ENCODE measurements at places on chromosomes 12 and 14.

- DNase-seq, result no peak
Measured at GRCh38 chr14:97185186-97185585, 388.0 kb downstream of the VRK1 start.

- DNase-seq, result no peak
Measured at GRCh38 chr14:93012951-93013719, 90.2 kb downstream of the CHGA start.

- no peak for DNase-seq
Measured at GRCh38 chr12:126663304-126664094, 1598.3 kb downstream of the AACS start.

- DNase-seq, result no peak
Measured at GRCh38 chr14:68377459-68377858, 415.4 kb downstream of the ZFP36L1 start.

DNA sequence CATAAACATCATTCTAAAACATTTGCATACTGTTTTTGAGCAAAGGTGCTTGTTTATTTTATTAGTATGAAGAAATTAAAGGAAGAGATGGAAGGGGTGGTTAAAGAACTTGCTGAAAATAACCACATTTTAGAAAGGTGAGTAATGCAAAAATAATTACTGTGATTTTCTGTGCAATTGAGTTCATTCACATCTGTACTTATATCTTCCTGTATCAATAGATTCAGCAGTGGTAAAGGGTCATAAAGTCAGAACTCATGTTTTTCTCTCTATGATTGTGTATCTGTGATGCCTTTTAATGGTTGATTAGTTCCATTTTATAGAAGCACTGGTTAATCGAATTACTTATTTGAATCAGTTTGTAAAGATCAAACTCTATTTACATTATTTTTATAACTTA lies 46.0 kb downstream of the TBK1 start:
- no peak for DNase-seq

DNA sequence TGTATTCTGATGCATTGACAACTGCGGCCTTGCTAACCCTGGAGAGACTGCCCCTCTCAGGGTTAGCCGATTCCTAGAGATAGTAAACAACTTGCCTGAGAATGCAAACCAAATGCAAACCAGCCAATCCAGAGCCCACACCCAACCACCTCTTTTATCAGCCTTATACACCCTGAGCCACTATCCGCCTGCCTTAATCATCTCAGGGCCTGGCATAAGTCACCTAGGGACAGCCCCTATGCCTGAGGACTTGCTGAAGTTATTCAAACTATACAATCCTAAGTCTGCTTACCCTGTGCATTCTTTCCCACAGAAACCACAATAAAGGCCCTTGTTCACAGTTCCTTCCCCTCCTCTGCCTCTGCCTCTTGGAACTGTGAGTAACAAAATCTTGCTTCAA lies 177.2 kb downstream of the KCNA5 start:
- DNase-seq, result no peak

DNA sequence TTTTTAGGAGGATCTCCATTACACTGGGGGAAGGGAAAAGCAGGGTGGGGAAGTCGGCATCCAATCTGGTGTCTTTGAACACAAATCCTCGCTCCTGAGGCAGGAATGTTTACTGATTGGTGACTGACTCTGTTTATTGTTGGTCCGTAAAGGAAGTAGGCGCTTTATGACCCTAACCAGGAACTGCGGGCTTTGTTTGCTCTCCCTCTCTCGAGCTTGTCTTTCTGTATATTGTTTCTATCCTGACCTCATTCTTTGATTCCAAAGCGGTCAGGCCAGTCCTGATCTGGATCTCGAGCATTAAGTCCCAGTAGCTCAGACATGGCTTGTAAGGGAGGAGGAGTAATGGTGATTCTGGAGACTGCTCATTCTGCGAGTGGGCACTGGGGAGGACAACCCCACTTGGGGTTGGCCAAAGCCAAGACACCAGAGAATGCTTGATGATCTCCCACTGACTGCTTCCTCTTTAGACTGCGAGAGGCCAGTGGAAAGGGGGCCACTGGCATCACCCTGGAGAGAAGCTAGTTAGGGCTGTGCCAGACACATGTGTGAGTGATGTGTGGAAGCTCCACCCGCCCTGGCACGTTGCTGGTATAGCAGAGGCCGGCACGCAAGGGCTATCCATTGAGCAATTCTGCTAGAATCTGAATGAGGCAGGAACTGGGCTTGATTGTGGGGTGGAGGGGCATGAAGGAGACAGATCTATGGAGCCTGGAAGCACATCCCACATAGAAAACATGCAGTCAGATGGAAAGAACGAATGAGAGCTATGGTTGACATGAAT lies 194.6 kb downstream of the PAX9 start:
- DNase-seq, result no peak

DNA sequence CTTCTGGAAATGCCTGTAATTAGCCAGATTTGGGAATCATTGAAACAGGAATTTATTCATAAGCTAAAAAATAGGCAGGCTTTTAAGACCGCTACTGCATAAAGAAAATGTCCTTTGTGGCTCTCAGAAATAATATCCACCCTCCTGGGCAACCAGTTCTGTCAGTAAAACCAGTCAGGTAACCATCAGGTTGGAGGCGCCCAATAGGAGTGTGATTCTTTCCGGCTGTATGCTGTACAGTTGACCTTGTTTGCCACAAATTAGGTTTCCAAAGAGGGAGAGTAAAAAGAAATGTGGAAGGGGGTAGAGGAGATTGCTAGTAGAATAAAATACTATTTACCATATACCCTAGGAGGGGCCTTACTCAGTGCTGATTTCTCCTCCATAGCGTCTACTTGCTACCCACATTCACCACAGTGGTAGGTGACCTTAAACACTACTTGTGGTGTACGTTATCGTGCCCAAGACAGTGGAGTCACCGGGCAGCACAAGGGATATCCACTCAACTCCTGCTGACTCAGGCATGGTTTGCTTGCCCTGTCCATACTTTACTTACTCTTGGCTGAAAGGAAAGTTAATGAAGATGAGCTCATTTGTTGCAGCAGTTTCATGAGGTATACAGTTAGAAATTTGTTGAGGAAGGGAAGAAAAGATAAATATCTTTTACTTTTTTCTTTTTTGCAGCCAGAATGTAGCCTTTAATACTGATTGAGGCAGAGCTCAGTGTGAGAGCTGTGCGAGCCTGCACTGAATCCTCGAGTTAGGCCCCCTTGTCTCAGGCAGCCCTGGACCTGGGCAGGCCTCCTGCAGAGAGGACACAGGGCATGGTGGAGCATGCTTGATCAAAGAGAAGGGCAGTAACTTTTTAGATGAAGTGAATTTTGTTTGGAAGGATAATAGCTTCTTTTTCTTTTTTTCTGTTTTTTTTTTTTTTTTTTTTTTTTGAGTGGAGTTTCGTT lies 76.7 kb downstream of the DIP2B start:
- DNase-seq, result no peak

GRCh38 chr12:51625370-51625769 lies 34.3 kb downstream of the SCN8A start:
- no peak for DNase-seq

DNA sequence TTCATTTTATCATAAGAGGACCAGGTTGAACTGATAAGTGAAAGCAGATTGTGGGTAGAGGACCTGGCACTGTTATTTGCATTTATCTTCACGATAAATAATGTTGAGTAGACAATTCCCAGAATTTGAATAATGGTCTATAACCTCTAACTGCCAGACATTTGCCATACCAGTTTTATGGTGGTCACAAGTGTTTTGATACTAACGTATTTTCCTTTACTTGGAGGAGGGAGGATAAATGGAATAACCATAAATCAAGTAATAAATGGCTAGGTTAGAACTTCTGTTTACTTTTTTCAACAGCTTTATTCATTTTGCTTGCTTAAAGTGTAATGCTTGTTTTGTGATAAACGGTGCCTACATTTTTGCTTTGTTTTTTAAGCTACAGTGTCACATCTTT lies 9.5 kb downstream of the PAX9 start:
- no peak for DNase-seq

GRCh38 chr14:95270203-95270602 lies 49.5 kb downstream of the CLMN start:
- DNase-seq, result no peak

- no peak for DNase-seq
Measured at GRCh38 chr12:51868821-51869495, 18.9 kb upstream of the ANKRD33 start.

- peak; percentile 60 for DNase-seq
Measured at GRCh38 chr12:6871052-6871957, 1.8 kb downstream of the SPSB2 start.

GRCh38 chr12:121577443-121578180 lies 3.2 kb downstream of the KDM2B start:
- DNase-seq, result no peak

- DNase-seq, result no peak
Measured at GRCh38 chr14:21940887-21941856, 267.6 kb upstream of the OR4E1 start.

- no peak for DNase-seq
Measured at GRCh38 chr12:42119085-42119633, 25.5 kb downstream of the GXYLT1 start.

DNA sequence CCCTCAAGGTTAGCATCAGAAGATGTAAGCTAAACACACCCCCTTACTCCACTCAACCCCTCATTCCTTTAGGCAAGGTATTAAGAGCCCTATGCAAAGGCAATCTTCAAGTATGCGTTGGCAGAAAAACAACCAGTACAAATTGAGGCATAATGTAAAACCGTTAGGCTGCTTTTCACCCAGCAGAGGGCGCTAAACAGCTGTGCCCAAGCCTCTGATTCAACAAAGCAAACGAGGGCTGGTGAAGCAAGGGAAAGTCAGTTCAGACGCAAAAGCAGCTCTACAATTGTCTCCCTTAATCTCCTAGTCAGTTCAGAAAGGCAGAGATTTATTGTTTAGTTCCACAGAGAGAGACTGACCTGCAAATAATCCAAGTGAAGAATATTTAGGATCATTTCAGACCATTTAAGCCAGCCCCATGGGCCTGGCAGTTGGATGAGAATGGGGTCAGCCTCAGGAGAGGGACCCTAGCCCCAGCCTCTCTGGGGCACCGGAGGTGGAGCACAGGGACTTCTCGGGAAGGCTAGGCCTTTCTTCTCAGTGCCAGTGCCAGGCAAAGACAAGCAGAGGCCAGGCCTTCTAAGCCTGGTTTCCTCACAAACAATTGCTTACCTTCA lies 23.5 kb downstream of the DCAF5 start:
- peak; percentile 48 for DNase-seq

DNA sequence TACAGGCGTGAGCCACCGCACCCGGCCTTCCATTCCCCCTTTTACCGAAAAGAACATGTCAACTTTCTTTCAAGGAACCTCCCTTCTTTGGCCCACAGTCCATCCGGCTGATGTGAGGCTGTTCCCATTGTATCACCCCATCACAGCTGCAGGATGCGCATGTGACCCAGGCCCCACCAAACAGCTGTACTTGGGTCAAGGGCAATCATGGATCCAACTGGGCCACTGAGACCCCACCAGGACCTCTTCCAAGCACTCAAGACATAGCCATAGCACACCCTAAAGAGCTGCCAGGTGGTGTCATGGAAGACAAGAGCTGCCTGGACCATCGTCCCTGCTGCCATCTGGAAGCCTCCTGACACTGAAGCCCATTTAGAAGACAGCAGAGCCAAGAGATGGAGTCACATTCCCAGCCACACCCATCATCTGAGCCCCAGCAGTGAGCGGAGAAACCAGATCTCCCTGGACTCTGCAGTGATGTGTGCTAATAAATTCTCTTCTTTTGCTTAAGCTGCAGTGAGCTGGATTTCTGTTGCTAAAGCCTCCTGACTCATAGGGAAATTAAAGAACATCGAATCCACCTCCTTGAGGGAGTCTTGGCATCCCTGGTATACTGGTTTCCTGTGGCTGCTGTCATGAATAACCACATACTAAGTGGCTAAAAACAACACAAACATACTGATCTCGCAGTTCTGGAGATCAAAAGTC lies 105.6 kb downstream of the KSR2 start:
- DNase-seq, result no peak

DNA sequence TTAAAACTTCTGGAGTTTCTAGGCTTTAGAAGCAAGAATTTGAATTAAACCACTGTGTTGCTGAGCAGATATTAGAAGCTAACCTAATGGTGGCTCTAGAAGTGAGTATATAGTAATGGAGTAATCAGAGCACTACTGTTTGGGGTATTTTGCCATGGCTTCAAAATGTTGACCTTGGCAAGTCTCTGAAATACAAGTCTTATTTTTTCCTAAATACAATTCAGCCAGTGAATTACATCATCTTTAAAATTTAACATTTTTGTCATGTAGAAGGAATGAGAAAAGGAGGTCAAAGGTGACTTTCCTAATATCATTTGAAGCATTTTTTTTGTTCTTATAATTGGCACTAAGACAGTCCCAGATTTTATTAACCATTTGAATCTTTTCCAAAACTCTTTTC lies 25.2 kb downstream of the PMCH start:
- no peak for DNase-seq

- peak; percentile 58 for DNase-seq
Measured at GRCh38 chr12:11171969-11172675, 1.1 kb downstream of the SMIM10L1 start.

DNA sequence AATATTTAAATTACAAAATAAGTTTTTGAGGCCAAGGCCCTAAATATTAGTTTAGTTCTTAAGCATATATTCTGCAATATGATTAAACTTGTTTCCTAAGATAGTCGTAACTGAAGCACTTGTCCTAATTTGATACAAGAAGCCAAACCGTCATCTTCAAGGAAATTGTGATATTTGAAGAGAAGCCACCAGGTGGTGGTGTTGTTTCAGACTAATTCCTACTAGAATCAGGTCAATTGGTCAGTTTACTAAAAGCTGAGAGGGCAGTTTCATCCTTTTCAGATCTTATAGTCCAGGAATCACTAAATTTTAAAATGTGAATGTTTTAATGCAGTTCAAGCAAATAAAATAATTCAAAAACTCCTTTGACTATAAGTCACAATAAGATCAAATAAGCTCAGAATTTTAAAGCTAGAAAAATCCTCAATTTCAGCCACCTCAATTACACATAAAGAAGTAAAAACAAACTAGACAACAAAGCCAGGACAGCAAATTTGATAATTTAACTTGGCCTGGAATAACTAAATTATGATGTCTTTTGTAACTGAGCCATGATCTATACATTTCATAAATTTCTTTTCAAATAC lies 7.1 kb upstream of the ARL1 start:
- no peak for DNase-seq

GRCh38 chr12:13534645-13535398 lies 338.3 kb downstream of the EMP1 start:
- no peak for DNase-seq
